ENCODE measurements at places on chromosomes 5 and 9.

- DNase-seq = no peak
Observed at GRCh38 chr9:5500441-5501235, 9.7 kb upstream of the PDCD1LG2 start.

- no peak for DNase-seq
Observed at GRCh38 chr9:122865300-122865699, 36.9 kb upstream of the PDCL start.

DNA sequence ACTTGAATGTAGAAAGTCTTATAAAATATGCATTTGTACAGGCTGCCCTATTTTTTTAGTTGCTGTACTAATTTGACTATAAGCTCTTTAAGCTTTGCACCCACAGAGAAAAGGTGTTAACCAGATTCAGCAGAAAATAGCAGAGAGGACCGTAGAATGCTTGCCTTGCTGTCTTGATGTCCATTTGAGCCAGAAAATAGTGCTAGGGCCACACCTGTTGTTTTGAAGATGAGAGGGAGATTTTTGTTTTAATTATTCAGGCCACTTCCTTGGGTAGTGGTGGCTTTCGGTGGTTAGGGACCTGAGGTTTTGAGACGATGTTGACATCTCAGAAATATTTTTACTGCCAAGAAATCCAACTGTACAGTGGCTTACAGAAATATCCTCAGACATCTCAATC lies 196.0 kb downstream of the SPATA31D1 start:
- DNase-seq = no peak

DNA sequence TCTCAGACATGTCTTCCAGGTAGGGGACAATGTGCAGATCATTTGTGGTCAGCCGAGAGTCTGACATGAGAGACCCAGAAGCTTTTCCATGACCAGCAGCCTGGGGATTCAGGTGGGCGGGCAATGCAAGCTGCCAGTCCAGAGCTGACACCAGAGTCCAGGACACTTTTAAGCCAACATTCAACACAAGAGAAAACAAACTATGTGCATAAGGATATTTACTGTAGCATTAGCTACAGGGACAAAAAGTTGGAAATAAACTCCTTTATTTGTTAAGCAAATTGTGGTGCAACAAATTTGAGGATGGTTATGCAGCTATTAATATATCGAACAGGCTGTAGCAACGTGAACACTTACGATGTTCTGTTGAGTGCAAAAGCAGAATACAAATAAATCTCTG lies 9.9 kb upstream of the RNF130 start:
- no peak for DNase-seq

- no peak for DNase-seq
Observed at GRCh38 chr5:40743771-40744170, 12.0 kb downstream of the TTC33 start.

- no peak for DNase-seq
Observed at GRCh38 chr5:124996764-124997077, 250.3 kb upstream of the ZNF608 start.

DNA sequence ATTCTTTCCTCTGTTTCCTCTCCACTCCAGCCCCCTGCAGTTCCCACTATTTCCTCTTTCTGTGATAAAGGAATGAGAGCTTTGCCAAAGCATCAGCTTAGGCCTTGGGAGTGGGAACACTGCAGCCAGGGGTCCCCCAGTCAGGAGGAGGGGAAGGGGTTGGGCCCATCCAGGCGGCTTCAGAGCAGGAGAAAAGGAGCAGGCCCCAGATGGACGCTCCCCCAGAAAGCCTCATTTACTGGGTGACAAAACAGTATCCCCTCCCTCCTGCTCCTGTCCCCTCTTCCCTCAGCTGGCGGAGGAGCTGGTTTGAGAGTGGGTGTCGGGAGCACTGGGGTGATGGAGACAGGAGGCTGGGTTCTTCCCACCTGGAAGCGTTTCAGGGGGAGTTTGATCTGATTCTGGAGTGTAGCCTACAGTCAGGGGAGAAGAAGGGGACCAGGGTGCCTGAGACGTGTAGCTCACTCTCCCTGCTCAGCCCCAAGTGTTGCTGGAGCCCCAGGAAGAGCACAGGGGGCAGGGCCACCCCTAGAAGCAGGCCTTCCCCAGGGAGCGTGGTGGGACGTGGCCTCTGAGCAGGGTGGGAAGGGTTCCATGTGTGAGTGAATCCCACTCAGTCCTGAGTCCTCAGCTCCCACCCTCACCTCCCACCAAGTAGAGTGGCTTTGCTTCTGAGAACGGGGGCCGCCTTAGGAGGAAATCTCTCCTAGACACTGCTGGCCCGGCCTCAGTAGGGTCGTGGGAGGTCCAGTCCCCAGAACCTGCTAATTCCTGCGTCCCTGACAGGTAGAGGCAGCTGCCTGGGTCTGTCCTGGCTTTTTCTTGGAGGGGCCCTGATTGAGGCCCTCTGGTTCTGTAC lies 173.1 kb downstream of the CACNA1B start:
- no peak for DNase-seq

DNA sequence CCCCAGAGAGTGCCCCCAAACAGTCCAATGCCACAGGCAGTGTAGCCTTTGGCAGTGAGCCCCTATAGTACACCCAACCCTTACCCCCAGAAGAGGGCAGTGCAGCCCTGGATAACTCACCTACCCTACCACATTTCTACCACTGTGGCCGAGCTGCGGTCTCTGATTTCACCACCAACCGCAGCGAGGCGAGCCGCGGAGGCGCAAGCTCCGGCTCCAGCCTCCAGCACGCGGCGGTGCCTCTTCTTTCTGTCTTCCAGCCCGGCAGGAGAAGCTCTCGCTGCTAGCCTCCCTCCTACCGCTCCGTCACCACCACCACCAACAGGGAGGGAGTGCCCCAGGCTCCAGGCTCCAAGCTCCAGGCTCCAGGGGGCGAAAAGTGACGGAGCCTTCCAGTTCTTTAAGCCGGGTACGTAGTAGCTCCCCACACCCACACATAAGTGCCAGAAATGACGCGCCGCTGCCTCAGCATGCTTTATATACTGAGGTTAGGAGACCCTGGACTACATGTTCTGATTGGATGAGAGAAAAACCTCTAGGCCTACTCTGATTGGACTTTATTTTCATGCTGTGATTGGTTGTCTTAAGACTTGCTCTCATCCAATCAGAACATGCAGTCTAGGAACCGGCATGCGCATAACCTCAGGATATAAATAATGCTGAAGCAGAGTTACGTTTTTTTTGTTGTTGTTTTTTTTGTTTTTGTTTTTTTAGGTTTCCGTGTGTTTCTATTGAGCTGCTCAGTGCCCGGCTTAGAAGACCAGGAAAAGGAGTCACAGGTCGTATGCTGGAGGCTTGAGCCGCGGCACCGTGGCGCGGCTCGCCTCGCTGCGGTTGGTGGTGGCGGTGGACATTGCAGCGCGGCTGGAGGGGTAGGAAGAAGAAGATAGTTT lies at the start of gene PCAT7:
Gene PCAT7 (plus strand): TSS at position 645 of the 893 bp plus-strand sequence.
- peak; percentile 88 for DNase-seq

DNA sequence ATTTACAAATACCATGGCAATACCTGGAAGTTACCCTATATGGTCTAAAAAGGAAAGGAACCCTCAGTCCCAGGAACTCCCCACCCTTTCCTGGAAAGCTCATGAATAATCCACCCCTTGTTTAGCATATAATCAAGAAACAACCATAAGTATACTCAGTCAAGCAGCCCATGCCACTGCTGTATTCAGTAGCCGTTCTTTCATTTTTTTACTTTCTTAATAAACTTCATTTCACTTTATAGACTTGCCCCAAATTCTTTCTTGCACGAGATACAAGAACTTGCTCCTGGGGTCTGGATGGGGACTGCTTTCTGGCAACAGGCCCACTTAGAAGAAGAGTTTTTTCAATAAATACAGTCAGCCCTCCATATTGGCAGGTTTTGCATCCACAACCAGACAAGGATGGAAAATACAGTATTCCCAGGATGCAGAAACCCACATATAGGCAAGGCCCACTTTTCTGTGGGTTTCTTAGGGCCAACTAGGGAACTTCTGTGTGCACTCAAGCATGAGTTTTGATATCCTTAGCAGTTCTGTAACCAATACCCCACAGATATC lies 2.8 kb upstream of the TBCA start:
- DNase-seq = no peak

DNA sequence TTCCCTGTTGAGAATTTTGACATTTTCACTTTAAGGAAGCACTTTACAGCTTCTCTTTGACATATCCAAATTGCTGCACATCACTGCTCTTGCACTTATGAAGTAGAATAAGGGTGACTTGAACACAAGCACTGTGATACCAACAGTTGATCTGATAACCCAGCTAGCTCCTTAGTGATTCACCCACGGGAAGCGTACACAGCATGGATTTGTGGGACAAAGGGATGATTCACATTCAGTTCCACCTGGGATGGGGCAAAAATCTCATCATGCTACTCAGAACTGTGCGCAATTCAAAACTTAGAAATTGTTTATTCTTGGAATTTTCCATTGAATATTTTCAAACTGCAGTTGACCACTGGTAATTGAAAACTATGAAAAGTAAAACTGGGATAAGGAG lies 1565.5 kb upstream of the CDH9 start:
- DNase-seq = no peak

- DNase-seq = no peak
Observed at GRCh38 chr5:170565072-170565471, 61.3 kb downstream of the KCNIP1 start.

GRCh38 chr5:2186472-2187015 lies 303.8 kb upstream of the IRX4 start:
- DNase-seq = no peak

- DNase-seq = no peak
Observed at GRCh38 chr5:17184588-17184987, 32.8 kb upstream of the BASP1 start.

GRCh38 chr5:159003045-159004030 lies 96.4 kb downstream of the EBF1 start:
- no peak for DNase-seq

DNA sequence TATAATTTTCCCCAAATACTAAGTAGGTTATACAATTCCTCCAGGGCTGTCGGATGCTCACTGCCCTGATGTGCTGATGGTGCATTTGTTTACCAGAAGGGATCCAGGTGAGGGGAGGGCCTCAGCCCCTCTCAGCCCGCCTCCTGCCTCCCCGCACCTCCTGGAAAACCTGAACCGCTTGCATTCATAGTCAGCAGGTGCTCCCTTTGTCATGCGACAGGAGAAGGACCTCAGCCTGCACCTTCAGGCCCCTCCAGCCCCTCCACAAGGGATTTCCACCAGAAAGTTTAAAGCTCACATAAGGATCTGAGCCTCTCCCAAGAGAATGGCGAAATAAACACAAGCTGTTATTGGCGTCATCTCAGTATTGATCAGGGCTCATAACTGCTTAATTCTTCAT lies 36.5 kb upstream of the NTNG2 start:
- no peak for DNase-seq

GRCh38 chr9:121860744-121861143 lies 209.3 kb downstream of the DAB2IP start:
- DNase-seq = no peak

Data from NCI-H510A (cell line).